ENCODE measurements at places on chromosomes 12 and 14. TPM values are rescaled to one million over a fixed set of nuclear protein-coding genes. Genes with fewer than 3 reads are reported as not detected.

GRCh38 chr12:111203446-111203845 is 165.4 kb downstream of the PHETA1 start:
- no peak for DNase-seq

- peak; percentile 48 for DNase-seq
These were observed 10.4 kb upstream of the NOPCHAP1 start for GRCh38 chr12:104975587-104976343.

GRCh38 chr12:130873106-130873795 is 1.4 kb downstream of the RAN start:
- no peak for DNase-seq

GRCh38 chr12:95790033-95790916 is at the start of gene NTN4:
Gene NTN4, minus strand, starts transcription at chr12:95790764. Its CDS starts 455 bp downstream, at chr12:95790309.
- DNase-seq, result peak; percentile 24

DNA sequence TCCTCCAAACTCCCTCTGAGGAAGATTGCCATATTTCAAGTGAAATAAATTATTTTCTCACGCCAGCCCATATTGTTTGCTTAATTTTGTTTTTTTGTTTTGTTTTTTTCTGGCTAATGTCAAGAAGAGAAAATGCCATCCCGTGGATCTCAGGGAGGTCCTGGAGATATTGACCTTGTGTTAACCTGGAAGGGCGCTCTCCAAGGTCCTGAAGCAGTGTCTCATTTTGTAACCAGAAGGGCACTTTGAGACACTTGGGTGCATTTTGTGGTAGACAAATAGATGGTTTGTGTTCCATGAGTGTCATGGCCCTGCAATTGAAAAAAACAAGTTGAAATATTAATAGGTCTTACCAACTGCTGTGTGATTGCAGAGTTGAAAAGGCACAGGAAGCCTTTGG is 268.9 kb downstream of the SUDS3 start:
- DNase-seq, result no peak

DNA sequence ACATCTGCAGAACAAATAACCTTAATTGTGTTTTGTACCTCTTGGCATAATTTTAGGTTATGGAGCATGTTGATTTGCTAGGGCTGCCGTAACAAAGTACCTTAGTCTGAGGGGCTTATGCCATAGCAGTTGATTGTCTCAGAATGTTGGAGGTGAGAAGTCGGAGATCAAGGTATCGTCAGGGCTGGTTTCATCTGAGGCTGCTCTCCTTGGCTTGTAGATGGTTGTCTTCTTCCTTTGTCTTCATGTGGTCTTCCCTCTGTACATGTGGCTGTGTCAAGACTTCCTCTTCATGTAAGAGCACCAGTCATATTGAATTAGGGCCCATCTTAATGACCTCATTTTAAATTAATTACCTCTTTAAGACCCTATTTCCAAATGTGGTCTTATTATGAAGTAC is 64.4 kb upstream of the PTHLH start:
- DNase-seq, result no peak

TBX3 gene
- 40.5 TPM for polyA plus RNA-seq

KCNC2 gene
- not detected for polyA plus RNA-seq

RHEBL1 gene
- 0.62 TPM for polyA plus RNA-seq

PLA2G1B gene
- not detected for polyA plus RNA-seq

CCDC38 gene
- polyA plus RNA-seq, result not detected

All from IMR-90 (cell line).